ENCODE measurements at places on chromosomes 6 and 20.

DNA sequence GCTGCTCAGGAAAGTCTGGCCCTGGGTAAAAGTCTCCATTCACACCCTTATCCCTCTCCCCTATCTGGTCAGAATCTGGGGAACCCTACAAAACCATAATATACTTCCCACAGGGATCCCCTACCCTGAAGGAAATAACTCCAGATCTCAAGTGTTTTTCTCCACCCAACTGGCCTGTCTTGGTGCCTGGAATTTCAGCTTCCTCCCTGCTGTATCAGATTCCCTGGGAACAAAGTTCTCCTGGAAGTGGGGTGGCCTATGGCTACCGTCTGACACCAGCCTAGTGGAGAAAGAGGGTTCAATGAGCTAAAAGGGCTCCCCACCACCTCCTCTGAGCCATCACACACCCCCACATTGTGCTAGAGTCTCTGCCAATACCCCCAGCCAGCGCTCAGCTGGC is 15.0 kb downstream of the HSPA12B start:
- no peak for DNase-seq

GRCh38 chr20:2524709-2525506 is 11.5 kb upstream of the TMC2 start:
- DNase-seq, result peak; percentile 68

DNA sequence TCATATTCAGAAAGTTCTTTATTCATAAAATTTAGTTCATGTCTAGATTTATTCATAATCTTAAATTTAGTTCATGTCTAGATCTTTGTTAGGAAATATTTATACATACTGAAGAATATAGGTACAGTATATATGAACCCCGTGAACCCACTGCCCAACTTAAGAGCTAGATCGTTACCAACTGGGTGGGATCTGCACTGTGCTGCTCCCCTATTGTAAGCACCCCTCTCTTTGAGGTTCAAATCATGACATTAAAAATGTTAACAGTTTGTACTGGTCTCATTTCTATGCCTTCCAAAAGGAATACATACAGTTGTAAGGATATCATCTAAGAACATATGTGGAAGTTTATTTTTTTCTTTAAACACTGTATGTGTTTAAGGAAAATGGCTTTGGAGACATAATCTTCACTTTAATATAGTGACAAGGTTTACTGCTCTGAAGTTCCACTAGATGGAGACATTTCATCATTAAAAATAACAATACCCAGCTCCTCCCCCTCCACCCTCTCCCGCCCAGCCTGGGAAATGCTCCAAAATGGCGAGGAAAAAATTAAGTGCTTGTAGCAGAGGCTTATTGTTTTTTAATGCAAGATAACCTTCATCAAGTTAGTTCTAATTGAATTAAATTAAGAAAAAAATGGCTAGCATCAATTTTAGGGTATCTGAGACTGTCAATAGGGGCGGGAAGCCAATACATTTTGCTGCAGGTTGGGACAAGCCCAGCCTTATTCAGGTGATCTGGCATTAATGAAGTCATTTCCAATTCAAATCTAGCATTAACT is 104.1 kb upstream of the TRAF3IP2 start:
- peak; percentile 54 for DNase-seq

- no peak for DNase-seq
These were observed 508.6 kb downstream of the UTRN start for GRCh38 chr6:144793744-144794143.

- no peak for DNase-seq
These were observed 715.6 kb downstream of the QKI start for GRCh38 chr6:164130151-164130550.

DNA sequence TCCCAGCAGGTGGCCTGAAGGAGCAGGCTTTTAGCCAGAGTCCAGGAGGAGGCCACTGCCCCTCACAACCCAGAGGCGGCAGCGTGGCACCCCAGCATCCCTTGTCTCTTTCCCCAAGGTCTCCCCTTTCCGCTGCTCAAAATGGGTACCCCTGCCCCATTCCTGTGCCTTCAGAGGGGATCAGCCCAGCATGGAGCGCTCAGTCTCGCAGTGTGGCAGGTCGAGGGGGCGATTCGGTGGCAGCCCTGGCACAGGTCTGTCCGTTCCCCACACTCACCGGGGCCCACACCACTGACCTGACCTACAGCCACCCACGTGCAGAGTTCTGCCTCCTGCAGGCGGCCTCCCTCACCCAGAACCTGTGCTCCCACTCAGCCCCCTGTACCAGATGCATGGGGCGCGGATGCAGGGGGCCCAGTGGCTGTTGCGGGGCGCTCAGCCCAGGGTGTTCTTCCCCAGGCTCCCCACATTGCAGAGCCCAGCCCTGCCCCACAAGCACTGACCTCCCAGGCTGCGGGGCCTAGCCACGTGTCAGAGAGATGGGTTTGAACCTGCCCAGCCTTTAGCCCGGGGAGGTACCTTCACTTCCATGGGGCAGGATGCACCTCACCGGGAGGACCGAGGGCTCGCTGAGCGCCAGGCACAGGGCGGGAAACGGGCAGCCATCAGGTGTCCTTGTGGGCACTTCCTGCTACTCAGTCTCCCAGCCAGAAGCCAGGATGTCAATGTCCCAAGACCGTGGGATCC is 41.8 kb downstream of the DSTN start:
- DNase-seq, result peak; percentile 32

- DNase-seq, result peak; percentile 69
These were observed 66.7 kb upstream of the TIAM2 start for GRCh38 chr6:154928325-154928922.

GRCh38 chr6:111747396-111747795 is 125.9 kb downstream of the FYN start:
- no peak for DNase-seq

GRCh38 chr20:55070001-55070400 is 594.6 kb downstream of the DOK5 start:
- DNase-seq, result peak; percentile 7
